ENCODE measurements at places on chromosomes 16 and 17.

DNA sequence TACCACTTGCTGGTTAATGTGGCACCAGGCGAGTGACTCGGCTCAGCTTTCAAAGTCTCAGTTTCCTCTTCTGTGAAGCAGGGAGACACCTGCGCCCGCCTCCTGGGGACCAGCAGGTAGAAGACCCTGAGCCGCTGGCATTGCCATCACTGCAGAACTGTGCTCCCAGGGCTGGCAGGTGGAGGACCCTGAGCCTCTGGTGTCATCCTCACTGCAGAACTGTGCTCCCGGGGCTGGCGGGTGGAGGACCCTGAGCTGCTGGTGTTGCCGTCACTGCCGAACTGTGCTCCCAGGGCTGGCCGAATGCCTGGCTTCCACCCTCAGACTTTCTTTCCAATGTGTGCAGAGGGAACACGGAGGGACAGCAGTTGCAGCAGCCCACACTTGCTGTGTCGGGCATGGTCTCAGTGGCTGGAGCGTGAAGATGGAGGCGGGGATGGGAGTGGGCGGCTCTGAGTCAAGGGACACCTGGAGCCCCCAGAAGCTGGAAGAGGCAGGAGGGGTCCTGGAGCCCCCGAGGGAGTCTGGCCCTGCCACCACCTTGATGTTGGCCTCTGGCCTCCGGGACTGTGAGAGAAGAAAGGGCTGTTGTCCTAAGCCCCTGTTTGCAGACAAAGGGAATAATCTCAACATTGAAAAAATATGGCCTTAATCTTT, 75.8 kb upstream of the METTL9 start:
- no peaks in the 10 kb centered on the region for H3K27me3 ChIP-seq
- H3K4me1 ChIP-seq = no peaks in the 10 kb centered on the region
- H3K27ac ChIP-seq = no peak overlapping the region
- no peaks in the 10 kb centered on the region for H3K36me3 ChIP-seq
- H3K4me3 ChIP-seq = no peak overlapping the region

DNA sequence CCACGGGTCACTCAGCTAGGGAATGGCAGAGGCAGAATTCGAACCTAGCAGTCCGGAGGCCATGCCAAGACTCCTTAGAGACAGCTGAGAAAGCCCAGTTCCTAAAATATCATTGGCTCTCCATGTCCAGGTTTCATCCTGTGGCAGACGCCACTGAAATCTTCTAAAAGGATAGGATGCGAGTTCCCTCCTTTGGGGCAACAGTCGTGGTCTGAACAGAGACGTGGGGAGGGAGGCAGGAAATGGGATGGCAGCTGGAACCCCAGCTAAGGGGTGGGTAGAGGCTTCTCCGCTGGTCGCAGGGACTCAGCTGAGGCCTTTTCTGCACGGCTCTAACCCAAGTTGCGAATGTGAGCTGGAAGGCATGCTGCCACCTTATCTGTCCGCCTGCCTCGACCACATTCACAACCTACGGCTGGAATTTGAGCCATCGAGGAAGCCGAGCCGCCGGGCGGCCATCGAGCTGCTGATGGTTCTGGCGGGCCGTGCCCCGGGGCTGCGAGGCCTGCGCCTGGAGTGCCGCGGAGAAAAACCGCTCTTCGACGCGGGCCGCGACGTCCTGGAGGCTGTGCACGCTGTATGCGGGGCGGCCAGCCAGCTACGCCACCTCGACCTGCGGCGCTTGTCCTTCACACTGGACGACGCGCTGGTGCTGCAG, 1.9 kb upstream of the HSF4 start:
- peak overlapping the region; percentile 65 for H3K4me3 ChIP-seq
- no peaks in the 10 kb centered on the region for H3K36me3 ChIP-seq
- no peak for DNase-seq
- H3K4me1 ChIP-seq = peaks cover 51% of the 10 kb centered on the region
- H3K27me3 ChIP-seq = no peaks in the 10 kb centered on the region

- peaks cover 26% of the 10 kb centered on the region for H3K4me1 ChIP-seq
- DNase-seq = no peak
- H3K27me3 ChIP-seq = peaks cover 14% of the 10 kb centered on the region
- H3K36me3 ChIP-seq = no peaks in the 10 kb centered on the region
- peak overlapping the region; percentile 62 for H3K4me3 ChIP-seq
- H3K27ac ChIP-seq = no peak overlapping the region
These were observed 4.4 kb upstream of the HIC1 start for GRCh38 chr17:2050300-2051060.

DNA sequence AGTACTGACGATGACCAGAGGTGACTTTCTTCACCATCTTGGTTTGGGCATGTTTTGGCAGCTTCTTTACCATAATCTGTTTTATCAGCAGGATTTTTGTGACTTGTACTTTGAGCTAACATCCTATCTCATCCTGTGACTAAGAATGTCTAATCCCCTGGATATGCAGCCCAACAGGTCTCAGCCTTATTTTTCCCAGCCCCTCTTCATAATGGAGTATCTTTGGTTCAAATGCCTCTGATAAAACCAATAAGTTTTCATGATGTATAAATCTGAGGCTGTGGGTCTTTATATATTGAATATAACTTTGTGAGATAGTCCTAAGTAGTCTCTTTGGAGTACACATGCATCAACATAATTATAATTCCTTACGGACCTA, 186.9 kb upstream of the WSB1 start:
- no peak overlapping the region for H3K4me3 ChIP-seq
- no peak overlapping the region for H3K27ac ChIP-seq
- H3K36me3 ChIP-seq = no peaks in the 10 kb centered on the region
- H3K4me1 ChIP-seq = no peaks in the 10 kb centered on the region
- H3K27me3 ChIP-seq = no peaks in the 10 kb centered on the region

- no peaks in the 10 kb centered on the region for H3K36me3 ChIP-seq
- peaks cover 31% of the 10 kb centered on the region for H3K4me1 ChIP-seq
- DNase-seq = no peak
These were observed 8.3 kb downstream of the IST1 start for GRCh38 chr16:71903608-71904007.

DNA sequence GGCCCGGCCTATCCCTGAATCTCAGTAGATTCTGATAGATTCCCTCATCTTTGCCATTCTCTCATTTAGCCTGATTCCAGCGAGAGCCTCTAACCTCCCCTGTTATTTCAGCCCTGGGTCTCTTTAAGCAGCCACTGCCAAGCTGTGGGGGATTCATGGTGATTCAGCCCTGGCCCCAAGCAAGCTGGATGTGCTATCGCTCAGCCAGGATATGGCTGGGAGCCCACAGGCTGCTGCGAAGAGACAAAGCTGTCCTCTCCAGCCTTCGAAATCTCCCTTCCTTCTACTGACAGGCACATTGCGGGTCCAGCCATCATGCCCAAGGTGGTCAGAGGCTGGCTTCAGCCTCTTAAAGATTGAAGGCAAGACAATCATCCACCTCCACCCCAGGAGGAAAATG, 394.1 kb downstream of the SOX9 start:
- no peaks in the 10 kb centered on the region for H3K36me3 ChIP-seq
- H3K4me1 ChIP-seq = no peaks in the 10 kb centered on the region
- no peak for DNase-seq
- no peak overlapping the region for H3K27ac ChIP-seq
- no peak overlapping the region for H3K4me3 ChIP-seq

GRCh38 chr17:42866631-42867575, 15.9 kb downstream of the AOC3 start:
- H3K4me1 ChIP-seq = no peaks in the 10 kb centered on the region
- DNase-seq = no peak
- no peaks in the 10 kb centered on the region for H3K36me3 ChIP-seq
- no peak overlapping the region for H3K27ac ChIP-seq
- H3K27me3 ChIP-seq = no peaks in the 10 kb centered on the region

GRCh38 chr16:66924527-66925321, 611 bp downstream of the RRAD start:
- H3K4me3 ChIP-seq = peak overlapping the region; percentile 79
- peak; percentile 67 for DNase-seq
- peaks cover 63% of the 10 kb centered on the region for H3K4me1 ChIP-seq
- H3K36me3 ChIP-seq = no peaks in the 10 kb centered on the region

- no peaks in the 10 kb centered on the region for H3K36me3 ChIP-seq
- H3K27ac ChIP-seq = peak overlapping the region; percentile 10
- no peak overlapping the region for H3K4me3 ChIP-seq
- no peaks in the 10 kb centered on the region for H3K27me3 ChIP-seq
- DNase-seq = no peak
These were observed 4.1 kb downstream of the RASD1 start for GRCh38 chr17:17492085-17492484.

GRCh38 chr16:67537636-67538591, 9.3 kb downstream of the RIPOR1 start:
- H3K36me3 ChIP-seq = no peaks in the 10 kb centered on the region
- no peak for DNase-seq
- H3K4me1 ChIP-seq = peaks cover 26% of the 10 kb centered on the region
- peak overlapping the region; percentile 75 for H3K27ac ChIP-seq
- no peaks in the 10 kb centered on the region for H3K27me3 ChIP-seq
- H3K4me3 ChIP-seq = peak overlapping the region; percentile 65

DNA sequence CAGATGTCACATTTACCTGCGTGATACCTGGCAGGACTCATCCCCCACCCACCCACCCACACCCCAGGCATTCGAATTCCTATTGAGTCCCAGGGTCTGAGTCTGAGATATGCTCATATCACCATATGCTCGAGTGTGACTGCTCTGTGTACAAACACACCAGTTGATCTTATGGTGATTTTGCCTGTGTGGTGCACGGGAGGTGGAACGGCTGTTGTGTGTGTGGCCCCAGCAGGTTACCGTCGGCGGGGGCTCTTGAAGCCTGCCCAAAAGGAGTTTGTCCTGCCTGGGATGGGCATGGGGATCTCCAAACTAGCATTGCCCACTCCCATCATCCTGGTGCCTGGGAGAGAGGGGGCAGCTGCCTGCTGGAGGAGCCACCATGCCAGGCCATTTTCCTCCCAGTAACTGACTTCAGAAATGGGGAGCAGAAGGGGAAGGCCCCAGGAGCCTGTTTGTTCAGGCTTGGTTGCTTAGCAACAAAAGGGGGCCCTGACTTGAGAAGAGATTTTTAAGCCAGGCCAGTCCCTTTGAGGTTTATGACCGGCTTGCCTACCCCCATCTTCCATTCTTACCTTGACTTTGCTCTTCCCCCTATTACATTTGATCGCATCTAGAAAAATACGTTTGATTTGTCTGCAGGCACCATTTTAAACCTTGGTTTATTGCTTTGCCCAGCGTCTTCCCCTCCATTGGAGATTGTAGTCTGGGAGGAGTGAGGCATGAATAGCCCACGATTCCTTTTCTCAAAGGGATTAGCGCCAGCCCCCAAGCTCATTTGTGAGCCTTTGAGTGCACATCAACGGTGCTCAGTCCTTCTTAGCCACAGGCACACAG, 217.7 kb downstream of the CCDC182 start:
- DNase-seq = no peak
- no peak overlapping the region for H3K27ac ChIP-seq

DNA sequence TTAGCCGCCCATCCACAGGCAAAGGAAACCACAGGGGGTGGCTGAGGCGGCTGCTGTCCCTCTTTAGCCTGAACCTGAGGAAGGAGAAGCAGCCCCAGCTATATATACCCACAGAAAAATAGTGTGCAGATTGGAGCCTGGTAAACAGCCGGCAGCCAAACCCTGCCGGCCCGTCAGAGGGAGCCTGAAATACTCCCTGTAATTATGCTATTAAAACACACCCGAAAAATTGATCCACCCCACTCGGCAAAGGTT, 6.8 kb downstream of the PIEZO1 start:
- no peak overlapping the region for H3K27ac ChIP-seq
- peaks cover 2% of the 10 kb centered on the region for H3K27me3 ChIP-seq
- H3K36me3 ChIP-seq = no peaks in the 10 kb centered on the region
- peaks cover 15% of the 10 kb centered on the region for H3K4me1 ChIP-seq
- H3K4me3 ChIP-seq = no peak overlapping the region

GRCh38 chr16:22008215-22009059, 526 bp downstream of the MOSMO start:
- peaks cover 33% of the 10 kb centered on the region for H3K4me1 ChIP-seq
- no peaks in the 10 kb centered on the region for H3K36me3 ChIP-seq
- H3K4me3 ChIP-seq = peak overlapping the region; percentile 93
- no peaks in the 10 kb centered on the region for H3K27me3 ChIP-seq
- H3K27ac ChIP-seq = peak overlapping the region; percentile 88

DNA sequence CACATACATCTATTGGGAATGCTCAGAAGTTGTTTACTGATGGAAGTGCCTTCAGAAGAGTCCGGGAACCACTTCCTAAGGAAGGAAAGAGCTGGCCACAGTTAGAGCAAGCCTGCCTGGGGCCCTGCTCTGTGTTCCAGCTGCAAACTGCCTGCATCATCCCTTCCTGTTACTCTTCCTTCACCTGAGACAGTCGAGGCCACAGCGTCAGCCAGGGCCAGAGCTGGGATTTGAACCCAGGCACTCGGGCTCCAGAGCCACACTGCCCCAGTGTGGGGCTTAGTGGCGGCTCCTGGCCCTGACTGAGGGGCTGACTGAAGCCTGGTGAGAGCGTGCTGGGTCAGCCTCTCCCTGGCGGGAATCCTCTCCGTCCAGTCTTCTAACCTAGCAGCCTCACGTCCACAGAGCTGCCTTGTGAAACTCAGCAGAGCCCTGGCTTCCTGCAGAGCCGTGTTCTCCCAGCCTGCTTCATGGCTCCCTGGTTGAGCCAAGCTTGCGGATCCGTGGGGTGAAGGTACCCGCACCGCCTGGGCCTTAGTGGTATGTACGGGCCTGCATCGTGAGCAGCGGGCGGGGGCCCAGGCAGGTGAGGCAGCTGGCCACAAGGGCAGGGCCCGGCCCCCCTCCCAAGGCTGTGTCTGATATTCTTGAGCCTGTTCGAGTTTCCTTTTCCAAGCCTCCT, 4.6 kb upstream of the C17orf99 start:
- peaks cover 28% of the 10 kb centered on the region for H3K4me1 ChIP-seq
- DNase-seq = no peak
- no peaks in the 10 kb centered on the region for H3K27me3 ChIP-seq

GRCh38 chr16:11088831-11089230, 144.5 kb downstream of the CLEC16A start:
- DNase-seq = no peak
- no peaks in the 10 kb centered on the region for H3K27me3 ChIP-seq
- no peak overlapping the region for H3K27ac ChIP-seq
- H3K36me3 ChIP-seq = no peaks in the 10 kb centered on the region

DNA sequence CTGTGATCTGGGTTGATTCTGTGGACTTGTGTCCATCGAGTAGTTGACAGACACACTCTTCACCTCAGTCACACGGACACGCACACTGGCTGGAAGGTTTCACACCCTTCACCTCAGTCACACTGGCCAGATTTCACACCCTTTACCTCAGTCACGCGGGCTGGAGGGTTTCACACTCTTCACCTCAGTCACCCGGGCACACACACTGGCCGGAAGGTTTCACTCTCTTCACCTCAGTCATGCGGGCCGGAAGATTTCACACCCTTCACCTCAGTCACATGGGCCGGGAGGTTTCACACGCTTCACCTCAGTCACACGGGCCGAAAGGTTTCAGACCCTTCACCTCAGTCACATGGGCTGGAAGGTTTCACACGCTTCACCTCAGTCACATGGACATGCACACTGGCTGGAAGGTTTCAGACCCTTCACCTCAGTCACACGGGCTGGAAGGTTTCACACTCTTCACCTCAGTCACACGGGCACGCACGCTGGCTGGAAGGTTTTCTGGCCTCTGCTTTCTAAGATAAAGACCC, 96.2 kb downstream of the PGS1 start:
- DNase-seq = no peak
- H3K4me3 ChIP-seq = no peak overlapping the region
- no peak overlapping the region for H3K27ac ChIP-seq

Measured in gastrocnemius medialis (tissue), 4 donors.